Brain pericyte (primary cell): ENCODE measurements at places on chromosomes 5 and 9.

DNA sequence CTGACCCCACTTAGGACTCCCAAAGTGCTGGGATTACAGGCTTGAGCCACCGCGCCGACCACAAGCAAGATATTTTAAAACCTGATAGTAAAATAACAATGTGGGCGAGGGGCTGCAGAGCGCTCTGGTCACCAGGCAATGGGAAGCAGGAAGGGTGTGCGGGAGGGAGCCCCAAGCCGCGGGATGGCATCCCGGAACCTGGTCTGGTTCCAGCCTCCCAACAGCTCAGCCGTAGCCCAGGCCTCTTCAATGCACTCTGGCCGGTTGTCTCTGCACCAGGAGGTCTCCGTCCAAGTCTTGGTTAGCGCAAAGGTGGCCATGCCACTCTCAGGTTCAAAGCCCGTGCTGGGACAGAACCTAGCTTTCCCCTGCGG lies 694 bp upstream of the UAP1L1 start:
- no peak for DNase-seq

GRCh38 chr9:90927496-90927895 lies 125.9 kb downstream of the SYK start:
- no peak for DNase-seq

DNA sequence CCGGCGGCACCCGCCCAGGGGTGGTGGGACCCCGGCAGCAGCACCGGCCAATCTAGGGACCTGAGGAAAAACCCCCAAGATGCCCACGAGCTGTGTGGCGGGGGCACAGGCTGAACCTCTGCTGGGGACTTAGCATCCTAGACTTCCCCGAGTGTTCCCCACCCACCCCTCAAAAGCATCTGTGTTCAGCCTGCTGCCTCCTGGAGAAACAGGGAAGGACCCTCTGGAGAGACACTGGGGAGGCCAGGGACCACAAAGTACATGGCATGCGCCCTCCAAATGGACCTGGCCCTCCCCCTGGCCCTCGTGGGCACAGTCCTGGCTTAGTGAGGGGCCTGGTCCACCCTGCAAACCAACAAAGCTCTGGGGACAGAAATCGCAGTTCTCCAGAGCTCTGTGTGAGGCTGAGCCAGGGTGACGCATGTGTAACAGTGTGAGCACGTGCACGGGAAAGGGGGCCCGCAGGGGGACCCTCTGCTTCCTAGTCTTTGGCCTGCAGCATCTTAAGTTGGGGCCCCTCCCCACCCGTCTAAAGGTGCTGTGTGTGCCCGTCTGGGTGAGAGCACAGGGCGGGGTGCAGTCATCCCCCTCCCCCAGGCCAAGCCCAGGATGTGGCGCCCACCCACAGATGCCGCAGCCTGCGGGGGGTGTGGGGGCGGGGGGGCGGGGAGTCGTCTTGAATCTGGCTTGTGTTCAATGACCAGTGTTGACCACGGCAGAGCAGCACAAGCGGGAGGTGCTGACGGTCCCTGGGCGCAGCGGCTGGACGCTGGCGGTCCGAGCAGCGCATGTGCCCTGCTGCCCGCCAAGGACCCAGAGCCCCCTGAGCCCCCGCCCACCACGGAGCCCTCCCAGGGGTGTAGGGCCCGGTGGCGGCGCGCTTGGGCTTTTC lies 672 bp upstream of the KCNT1 start:
- DNase-seq: no peak

- no peak for DNase-seq
These were observed 256.3 kb downstream of the SMARCA2 start for GRCh38 chr9:2271426-2271825.

- DNase-seq: no peak
These were observed 247.5 kb downstream of the GABRB2 start for GRCh38 chr5:161299053-161299452.

DNA sequence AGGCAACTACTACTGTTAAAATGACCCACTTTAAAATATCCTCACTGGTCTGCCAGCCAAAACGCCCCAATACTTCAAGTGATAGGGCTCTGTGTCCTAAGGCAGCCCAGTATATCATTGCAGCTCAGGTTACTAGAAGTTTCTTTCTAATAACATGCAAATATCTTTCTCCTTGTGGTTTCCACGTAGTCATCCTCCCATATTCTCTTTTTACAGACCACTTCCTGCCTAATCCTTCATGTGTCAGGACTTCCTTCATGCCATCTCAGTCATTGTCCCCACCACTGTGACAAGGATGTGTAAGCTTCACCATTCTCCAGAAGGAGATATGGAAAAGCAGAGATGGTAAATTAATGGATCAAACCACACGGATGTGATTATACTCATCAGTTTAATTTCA lies 813.7 kb downstream of the MAT2B start:
- DNase-seq: no peak

DNA sequence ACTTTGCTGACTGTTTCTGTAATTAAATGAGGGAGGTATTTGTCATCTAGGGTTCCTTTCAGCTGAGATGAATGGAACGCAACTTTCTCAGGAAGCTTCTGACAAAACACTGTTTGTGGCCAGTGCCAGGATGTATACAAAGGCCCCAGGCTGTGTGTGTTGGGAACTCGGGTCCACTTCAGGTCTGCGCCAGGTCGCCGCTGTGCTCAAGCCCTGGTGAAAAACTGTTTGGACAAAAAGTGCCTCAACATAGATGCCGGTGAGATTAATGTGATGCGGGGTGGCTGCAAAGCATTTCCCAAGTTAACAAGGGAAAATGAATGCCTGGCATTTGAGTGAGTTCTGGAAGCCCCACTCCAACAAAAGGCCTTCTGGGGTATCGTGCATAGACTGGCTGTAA lies 156.4 kb downstream of the GABBR2 start:
- DNase-seq: no peak
